ENCODE measurements at places on chromosomes 11 and 22.

DNA sequence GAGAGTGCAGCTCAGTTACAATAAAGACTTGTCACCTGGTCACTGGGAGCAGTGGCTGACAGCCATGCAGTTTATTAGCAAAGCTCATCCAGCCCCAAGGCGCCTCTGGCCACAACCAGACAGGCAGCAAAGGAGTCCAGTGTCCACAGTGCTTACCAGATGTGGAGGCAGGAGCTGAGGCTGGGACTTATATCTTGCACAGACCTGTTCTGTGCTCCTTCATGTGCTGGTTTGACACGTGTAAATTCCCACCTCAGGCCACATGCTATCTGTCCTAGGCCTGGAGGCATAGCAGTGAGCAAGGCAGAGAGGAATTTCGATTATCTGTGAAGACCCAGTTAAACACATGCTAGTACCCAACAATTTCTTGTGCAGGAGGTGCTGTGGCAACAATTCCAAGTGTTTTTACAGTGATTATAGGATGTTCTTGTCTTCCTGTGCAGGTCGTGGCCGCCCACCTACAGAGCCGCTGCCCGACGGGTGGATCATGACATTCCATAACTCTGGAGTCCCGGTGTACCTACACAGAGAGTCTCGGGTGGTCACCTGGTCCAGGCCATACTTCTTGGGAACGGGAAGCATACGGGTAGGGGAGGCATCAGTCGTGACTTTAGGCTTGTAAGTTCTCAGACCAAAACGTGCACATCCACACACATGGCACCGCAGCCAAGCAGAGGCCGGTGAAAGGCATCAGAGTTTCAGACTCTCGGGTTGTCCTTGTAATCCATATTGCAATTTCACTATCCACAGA is 9.4 kb downstream of the DGCR8 start:
- no peak for DNase-seq

DNA sequence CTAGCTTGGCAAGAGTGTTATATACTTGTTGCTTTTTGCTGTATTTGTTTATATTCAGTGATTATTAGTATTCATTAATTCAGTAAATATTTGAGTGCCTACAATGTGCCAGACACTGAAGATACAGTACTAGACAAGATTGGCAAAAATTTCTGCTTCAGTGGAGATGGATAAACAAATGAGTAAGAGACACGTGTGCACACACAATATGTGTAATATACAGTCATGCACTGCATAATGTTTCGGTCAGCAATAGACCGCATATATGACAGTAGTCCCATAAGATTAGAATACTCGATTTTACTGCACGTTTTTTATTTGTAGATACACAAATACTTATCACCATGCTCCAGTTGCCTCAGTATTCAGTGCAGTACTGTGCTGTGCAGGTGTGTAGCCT is 104.9 kb upstream of the GAL start:
- DNase-seq, result no peak

DNA sequence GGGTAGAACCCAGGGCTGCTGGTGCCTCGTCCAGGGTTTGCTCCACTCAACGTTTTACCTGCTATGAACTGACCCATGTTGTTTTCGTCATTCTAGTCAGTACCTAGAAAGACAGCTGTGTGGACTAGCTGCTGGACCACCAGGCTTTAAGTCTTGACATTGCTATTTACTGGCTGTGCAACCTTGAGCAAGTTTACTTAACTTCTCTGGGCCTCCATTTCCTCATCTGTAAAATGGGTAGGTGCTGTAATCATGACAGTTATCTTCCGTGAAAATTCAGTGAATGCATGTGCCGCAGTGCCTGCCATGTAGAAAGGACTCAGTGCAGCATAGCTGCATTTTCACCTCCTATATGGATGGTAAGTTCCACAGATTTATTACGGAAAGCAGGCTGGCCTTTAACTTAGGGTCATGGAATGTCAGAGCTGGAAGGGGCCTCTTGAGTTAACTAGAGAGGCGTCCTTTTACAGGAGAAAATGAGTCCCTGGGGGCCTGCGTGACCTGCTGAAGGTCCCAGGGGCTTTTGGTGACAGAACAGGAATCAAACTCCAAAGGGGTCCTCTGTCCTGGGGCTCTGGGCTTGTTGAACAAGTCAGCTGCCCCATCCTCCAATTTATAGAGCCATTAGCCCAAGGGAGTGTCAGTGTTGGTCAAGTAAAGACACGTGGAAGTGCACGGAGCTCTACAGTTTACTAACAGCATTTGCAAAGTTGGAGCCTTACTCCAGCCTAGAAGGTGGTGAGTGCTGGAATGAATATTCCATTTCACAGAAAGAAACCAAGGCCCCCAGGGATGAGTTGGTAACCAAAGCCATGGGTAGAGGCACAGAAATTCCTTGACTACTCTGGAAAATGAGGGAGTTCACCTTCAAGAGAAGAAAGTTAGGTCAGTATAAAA is 12.0 kb upstream of the MALAT1 start:
- no peak for DNase-seq

DNA sequence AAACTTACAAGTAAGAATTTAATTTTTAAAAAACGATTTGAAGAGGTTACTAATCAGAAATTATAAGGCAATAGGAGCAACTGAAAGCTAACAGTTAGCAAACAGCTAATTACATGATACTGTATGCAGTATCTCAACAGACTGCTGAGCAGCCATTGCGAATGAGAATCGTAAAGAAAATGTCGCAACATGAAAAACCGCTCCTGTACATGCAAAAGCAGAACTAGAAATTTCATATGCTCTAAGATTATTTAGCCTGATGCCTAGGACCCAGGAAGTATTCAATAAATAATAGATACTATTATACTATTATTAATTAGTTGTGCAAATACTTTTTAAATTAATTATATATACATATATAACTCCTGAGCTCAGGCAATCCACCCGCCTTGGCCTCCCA is 48.7 kb upstream of the EP300 start:
- no peak for DNase-seq

GRCh38 chr11:96275801-96276594 is 67.0 kb downstream of the MAML2 start:
- no peak for DNase-seq

- DNase-seq, result peak; percentile 70
Observed at GRCh38 chr11:93895106-93895862, 44.9 kb upstream of the VSTM5 start.

DNA sequence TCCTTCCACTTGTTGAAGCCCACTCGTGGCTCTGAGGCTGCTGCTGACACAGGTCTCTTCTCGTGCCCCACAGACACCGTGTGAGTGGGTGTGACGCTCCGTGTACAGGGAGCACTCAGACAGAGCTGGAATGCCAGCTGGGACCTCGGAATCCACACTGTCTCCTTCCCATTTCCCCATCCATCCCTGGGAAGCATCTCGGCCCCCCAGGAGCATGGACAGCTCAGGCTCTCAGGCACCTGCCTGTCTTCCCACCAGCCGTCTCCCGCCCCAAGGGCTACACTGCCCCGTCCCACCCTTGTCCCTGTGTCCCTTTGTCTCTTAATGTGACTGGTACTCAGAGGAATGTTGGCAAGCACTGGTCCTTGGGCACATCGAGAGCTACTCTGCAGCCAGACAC is 63.8 kb downstream of the ARHGAP8 start:
- no peak for DNase-seq

GRCh38 chr22:22092974-22093373 is 110.4 kb upstream of the TOP3B start:
- no peak for DNase-seq

- DNase-seq, result no peak
Observed at GRCh38 chr22:45584621-45585436, 82.1 kb downstream of the FBLN1 start.

DNA sequence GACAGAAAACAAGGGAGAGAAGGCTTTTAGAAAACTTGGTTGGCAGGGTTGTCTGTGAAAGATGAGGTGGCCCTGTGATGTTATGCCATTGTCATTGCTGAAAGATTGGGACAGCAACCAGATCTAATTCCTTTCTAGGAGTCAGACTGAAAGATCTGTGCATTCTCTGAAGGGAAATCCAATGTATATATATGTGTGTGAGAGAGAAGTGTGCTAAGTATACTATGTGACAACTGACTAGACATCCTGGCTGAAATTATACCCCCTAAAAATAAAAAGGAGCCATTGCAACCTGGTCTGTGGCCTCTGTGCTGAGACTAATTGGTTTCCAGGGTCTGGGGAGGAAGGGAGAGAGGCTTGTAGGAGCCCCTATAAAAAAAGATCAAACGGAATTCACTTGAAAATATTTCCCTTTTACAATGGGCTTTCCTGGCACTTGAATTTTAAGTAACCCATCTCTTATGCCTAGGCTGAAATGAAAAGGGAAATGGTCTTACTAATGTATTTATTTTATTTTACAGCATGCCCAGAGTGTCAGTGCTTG is 1.2 kb upstream of the MPPED2 start:
- no peak for DNase-seq

DNA sequence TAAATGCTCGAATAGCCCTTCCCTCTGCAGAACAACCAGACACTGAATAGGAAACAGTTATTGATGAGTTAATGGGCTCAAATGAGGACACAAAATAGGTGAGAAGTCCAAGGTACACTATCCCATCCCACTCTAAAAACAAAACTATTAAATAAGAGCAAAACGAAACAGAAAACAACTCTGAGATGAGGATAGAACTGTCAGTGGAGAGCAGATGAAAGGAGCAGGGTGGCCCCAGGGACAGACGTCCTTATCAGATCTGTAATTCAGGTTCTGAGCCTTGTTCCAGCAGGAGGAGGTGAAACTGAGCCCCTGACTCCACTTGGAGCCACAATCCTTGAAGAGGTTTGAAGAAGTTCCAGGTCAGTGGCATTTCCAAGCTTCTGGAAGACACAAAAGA is 8.5 kb upstream of the SNX19 start:
- DNase-seq, result no peak

- DNase-seq, result no peak
Observed at GRCh38 chr11:63838150-63838677, 696 bp upstream of the MARK2 start.

GRCh38 chr11:35112056-35112845 is 26.7 kb upstream of the CD44 start:
- no peak for DNase-seq

DNA sequence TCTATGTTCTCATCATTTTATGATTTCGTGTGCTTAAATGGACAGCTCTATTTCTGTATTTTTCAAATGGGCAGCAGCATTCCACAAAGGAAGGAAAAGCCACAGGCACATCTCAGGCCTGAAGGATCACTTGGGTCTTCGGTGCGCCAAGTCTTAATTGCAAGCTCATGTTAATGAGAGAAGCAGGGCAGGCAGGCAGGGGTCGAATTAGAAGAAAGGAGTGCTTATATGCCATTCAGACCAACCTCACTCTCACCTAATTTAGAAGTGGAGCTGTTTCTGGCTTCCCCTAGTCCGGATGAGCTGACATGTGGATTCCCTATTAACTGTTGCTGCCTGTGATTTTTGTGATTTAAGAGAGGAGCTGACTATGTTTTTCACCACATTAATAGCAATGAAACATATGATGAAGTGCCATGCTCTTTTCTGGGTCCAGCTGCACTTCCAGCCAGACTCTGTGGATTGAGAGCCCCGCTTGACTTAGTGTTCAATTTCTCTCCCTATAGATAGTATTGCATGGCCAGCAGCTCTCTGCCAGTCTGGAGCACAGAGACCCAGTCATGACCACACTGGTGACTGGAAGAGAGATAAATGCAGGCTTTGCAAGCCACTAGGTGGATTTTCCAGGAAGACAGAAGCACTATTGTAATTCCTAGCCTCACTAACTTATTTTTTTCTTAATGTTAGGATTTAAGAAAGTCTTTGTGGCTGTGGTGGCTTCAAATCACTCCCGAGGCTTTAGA is 373.9 kb upstream of the FAT3 start:
- DNase-seq, result no peak

- no peak for DNase-seq
Observed at GRCh38 chr11:120146413-120147093, 8.6 kb upstream of the TRIM29 start.

DNA sequence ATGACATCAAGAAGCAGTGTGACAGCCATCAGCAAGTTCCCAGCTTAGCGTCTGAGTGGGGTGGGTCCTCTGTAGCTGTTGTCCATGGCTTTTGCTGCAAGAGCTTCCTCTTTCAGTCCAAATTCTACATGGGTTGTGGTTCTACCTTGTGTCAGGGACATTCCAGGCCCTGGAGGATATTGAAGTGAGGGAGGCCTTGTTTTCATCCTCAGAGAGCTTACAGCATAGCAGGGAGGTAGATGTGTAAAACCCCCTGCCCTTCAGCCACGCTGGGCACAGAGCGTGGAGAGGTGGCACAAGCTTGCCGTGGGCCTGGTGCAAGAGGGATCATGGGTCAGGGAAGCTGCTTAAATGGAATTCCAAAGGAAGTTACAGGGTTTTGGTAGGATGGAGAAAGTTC is 93.9 kb downstream of the GRIK4 start:
- no peak for DNase-seq

DNA sequence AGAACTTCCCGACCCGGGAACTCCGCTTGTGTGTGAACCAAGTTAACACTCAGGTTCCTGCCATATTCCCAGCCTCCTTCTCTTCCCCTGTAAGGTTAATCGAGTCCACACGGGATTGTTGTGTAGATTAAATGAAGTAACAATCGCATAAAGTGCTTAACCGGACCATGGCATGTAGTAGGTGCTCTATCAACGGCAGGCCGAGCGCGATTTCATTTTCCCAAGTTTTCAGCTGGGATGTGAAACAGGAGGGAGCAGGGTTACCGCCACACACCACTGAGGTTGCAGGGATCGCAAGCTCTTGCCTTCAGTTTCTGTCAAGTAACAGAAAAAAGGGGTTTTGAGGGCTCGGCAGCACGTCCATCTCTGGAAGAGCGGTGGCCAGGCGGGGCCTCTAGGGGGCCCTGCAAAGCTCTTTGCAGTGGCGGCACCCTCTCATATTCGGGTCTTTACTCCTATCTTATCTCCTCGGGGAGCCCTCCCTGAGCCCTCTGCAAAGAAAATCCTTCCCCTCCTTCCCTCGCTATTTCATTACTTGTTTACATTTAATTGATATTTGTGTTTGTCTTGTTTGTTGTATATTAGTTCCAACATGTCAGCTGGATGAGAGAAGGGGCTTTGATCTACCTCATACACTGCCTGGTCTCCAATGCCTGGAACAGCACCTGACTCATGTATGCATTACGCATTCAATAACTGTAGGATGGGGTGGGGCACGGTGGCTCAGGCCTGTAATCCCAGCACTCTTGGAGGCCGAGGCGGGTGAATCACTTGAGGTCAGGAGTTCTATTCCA is 816 bp upstream of the PLEKHA7 start:
- DNase-seq, result peak; percentile 26

DNA sequence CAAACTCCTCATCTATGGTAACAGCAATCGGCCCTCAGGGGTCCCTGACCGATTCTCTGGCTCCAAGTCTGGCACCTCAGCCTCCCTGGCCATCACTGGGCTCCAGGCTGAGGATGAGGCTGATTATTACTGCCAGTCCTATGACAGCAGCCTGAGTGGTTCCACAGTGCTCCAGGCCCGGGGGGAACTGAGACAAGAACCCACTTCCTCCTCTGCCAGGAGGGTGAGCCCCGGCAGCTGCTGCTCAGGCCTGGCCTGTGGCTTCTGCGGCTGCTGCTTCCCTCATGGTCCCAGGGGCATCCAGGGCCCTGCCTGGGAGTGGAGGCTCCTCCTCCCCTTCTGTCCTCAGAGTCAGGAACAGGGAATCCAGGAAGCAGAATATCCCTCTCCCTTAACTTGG is 98.4 kb downstream of the ZNF280B start:
- no peak for DNase-seq
